ENCODE measurements at places on chromosomes 13 and 19.

GRCh38 chr19:16621165-16621800, 6.7 kb downstream of the MED26 start:
- DNase-seq = no peak

- no peak for DNase-seq
Measured at GRCh38 chr13:113860051-113860664, 3.7 kb downstream of the GAS6 start.

- no peak for DNase-seq
Measured at GRCh38 chr19:12636631-12637030, 25.9 kb downstream of the ZNF791 start.

- DNase-seq = peak; percentile 40
Measured at GRCh38 chr19:3073159-3073563, 10.9 kb upstream of the TLE5 start.

- no peak for DNase-seq
Measured at GRCh38 chr13:26626271-26626670, 68.8 kb downstream of the WASF3 start.

DNA sequence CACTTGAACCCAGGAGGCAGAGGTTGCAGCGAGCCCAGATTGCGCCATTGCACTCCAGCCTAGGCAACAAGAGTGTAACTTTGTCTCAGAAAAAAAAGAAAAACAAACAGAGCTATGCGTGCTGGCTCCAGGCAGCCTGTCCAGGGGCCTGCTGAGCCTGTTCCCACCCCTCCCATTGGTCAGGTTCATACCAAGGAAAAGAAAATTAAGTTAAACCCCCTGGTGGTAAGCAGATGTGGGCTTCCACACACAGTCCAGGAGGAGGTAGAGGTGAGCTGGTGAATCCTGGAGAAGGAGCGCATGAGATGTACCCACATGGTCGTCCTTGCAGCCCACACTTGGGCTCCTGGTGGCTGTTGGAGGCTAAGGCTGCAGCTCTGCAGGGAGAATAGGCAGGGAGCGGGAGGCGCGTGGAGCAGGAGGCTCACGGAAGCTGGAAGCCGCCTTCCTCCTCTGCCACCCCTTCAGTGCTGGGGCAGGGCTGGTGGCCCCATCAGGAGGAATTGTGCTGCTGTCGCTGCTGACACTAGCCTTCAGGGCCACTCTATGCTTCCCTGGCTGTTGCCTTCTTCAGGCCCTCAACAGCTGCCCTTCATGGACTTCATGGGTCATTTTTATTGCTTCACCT, 10.5 kb upstream of the CHAMP1 start:
- no peak for DNase-seq

GRCh38 chr13:35630551-35631275, 154.2 kb upstream of the MAB21L1 start:
- peak; percentile 64 for DNase-seq

GRCh38 chr19:41426952-41427646, at the start of gene B3GNT8:
Gene B3GNT8, minus strand, starts transcription at chr19:41427374. Its CDS starts 596 bp downstream, at chr19:41426778.
- peak; percentile 92 for DNase-seq

DNA sequence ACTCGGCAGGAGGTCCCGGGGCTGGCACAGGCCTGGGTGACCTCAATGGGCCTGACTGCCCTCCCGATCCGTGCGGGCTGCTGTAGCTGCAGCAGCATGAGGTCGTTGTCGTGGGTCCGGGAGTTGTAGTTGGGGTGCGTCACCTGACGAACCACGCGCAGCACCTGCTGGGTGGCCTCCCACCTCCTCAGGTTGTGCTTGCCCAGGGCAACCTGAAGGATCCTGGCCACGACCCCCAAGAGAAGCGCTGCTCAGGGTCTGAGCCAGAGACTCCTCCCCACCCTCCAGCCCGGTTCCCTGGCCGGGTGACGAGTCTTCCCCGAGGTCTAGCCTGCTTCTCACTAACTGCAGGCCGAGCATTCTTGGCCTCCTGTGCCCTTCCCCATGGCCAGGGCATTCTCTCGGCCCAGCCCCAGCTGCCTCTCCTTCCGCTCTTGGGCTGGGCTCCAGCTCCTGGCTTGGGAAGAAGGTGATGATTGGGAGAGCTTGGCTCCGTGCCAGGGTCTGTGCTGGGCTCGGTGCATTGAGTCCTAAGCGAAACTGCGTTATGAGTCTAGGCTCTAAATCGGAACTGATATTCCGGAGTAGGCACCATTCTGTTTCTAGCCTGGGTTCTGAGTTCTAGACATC, 3.1 kb downstream of the KLK14 start:
- DNase-seq = no peak

DNA sequence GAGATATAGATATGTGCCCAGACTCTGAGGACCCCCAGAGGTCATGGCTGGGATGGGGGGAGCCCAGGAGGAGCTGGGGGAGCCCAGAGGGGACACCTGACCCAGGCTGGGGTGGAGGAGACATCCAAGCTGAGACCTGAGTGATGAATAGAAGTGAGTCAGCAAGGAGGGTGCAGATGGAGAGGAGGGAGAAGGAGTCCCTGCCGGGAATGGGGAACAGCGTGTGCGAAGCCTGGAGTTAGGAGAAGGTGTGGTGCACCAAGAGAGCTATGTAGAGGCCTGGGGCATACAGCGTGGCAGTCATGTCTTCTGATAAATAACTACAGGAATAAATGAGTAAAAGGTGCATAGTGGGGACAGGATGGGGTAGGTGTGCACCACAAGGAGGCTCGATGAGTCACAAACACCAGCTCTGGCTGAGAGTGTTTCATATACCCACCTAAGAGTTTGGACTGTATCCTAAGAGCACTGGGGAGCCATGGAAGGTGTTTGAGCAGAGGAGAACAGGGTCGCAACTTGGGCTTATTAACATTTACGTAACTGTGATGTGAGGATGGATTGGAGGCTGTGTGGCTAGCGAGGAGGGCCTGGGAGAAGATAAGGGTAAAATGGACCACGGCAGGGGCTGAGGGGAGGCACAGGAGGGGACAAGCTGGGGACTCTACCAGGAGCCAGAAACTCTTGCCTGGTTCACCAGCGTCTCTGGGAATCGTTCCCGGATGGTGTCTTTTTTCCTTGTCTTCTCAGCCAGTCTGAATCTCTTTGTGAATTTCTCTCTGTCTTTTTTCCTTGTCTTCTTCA, 1.4 kb downstream of the CEACAM18 start:
- no peak for DNase-seq

GRCh38 chr13:45809801-45810394, 41.7 kb downstream of the SIAH3 start:
- no peak for DNase-seq

- no peak for DNase-seq
Measured at GRCh38 chr13:103878891-103879605, 812.8 kb upstream of the SLC10A2 start.

GRCh38 chr19:47663435-47663910, 49.7 kb upstream of the EHD2 start:
- DNase-seq = peak; percentile 89

- peak; percentile 75 for DNase-seq
Measured at GRCh38 chr19:17049711-17050280, 23.2 kb upstream of the CPAMD8 start.

DNA sequence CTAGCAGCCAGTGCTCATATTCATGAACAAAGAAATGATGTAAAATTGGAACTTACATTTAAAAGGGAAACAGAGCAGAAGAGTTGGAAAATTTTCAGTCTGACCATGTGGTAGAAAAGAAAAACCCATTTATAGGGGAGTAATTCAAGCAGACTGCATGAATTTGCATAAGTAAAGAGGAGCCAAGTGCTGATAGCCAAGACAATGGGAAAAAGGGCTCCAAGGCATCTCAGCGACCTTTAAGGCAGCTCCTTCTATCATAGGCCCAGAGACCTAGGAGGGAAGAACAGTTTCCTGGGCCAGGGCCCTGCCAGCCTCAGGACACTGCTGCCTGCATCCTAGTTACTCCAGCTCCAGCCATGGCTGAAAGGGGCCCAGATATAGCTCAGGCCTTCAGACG, 7.5 kb downstream of the DNAJC3 start:
- DNase-seq = no peak

GRCh38 chr13:39196965-39197646, 158.8 kb downstream of the NHLRC3 start:
- peak; percentile 22 for DNase-seq

GRCh38 chr19:7868671-7869452, 5.3 kb downstream of the PRR36 start:
- peak; percentile 82 for DNase-seq

GRCh38 chr13:49086722-49087121, 111.0 kb downstream of the FNDC3A start:
- peak; percentile 72 for DNase-seq

GRCh38 chr19:51467864-51468544, 9.8 kb upstream of the SIGLEC8 start:
- DNase-seq = no peak

GRCh38 chr13:94917824-94918223, 205.5 kb upstream of the SOX21 start:
- DNase-seq = peak; percentile 18

- DNase-seq = peak; percentile 9
Measured at GRCh38 chr13:69319656-69320055, 788.0 kb upstream of the ATXN8OS start.

DNA sequence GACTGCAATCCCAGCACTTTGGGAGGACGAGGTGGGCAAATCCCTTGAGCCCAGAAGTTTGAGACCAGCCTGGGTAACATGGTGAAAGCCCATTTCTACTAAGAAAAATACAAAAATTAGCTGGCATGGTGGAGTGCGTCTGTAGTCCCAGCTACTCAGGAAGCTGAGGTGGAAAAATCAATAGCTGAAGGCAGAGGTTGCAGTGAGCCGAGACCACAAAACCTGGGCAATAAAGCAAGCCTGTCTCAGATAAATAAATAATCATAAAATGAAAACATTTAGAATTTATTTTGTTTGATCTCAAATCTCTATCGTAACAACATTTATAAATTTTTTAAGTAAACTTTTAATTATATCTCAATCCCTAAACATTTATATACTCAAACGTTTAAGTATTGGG, 36.6 kb downstream of the USP12 start:
- DNase-seq = no peak

- DNase-seq = no peak
Measured at GRCh38 chr19:17557466-17557865, 2.0 kb downstream of the COLGALT1 start.

GRCh38 chr13:48258430-48258829, 25.4 kb downstream of the ITM2B start:
- DNase-seq = no peak

GRCh38 chr13:46160471-46161066, 21.4 kb downstream of the LCP1 start:
- peak; percentile 68 for DNase-seq

DNA sequence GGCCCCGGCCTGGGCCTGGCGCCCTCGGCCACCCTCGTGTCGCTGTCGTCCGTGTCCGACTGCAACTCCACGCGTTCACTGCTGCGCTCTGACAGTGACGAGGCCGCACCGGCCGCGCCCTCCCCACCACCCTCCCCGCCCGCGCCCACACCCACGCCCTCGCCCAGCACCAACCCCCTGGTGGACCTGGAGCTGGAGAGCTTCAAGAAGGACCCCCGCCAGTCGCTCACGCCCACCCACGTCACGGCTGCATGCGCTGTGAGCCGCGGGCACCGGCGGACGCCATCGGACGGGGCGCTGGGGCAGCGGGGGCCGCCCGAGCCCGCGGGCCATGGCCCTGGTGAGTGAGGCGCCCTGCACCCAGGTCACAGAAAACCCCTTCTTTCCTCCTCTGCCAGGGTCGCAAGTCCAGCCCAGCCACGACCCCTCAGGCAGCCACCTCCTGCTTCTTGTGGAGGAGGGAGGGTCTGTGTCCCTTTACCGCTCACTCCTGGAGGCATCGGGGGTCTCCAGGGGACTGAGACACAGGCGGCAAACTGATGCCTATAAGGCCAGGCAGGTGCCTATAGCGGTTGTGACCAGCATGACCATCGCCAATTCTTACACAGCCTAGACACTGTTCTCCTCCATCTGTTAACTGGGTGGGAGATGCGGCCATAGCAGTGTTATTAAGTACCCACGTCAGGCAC, 4.2 kb downstream of the TTC9B start:
- no peak for DNase-seq

- no peak for DNase-seq
Measured at GRCh38 chr13:35954207-35954560, 177.0 kb downstream of the DCLK1 start.

GRCh38 chr13:112943309-112944125, 25.5 kb upstream of the MCF2L start:
- DNase-seq = peak; percentile 32

- DNase-seq = no peak
Measured at GRCh38 chr19:50341091-50341564, 12.0 kb upstream of the KCNC3 start.

- no peak for DNase-seq
Measured at GRCh38 chr13:39682788-39683187, 27.3 kb downstream of the COG6 start.

- DNase-seq = peak; percentile 99
Measured at GRCh38 chr19:11346104-11346940, at the start of the genes CCDC159 and TMEM205. Gene CCDC159, plus strand, starts transcription at chr19:11346519. Its CDS starts 88 bp downstream, at chr19:11346607. Gene TMEM205, minus strand, starts transcription at chr19:11346268. Its CDS starts 649 bp downstream, at chr19:11345619.

DNA sequence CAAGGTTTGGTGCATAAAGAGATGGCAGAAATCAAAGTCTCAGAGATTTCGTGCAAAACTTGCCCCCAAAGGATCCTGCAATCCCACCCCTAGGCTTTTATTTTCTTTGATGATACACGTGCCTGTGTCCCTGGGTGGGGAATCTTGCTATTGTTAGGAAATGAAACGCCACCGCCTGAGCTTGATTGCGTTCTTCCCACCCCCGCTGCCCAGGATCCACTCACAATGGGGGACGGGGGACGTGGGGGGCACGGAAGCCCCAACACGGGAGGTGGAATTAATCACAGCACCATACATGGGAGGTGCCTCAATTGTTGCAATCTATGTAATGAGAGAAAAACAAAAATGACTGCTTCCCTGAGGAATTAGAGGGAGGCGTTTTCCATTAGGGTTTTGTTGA, 39.6 kb downstream of the ZNRF4 start:
- no peak for DNase-seq

DNA sequence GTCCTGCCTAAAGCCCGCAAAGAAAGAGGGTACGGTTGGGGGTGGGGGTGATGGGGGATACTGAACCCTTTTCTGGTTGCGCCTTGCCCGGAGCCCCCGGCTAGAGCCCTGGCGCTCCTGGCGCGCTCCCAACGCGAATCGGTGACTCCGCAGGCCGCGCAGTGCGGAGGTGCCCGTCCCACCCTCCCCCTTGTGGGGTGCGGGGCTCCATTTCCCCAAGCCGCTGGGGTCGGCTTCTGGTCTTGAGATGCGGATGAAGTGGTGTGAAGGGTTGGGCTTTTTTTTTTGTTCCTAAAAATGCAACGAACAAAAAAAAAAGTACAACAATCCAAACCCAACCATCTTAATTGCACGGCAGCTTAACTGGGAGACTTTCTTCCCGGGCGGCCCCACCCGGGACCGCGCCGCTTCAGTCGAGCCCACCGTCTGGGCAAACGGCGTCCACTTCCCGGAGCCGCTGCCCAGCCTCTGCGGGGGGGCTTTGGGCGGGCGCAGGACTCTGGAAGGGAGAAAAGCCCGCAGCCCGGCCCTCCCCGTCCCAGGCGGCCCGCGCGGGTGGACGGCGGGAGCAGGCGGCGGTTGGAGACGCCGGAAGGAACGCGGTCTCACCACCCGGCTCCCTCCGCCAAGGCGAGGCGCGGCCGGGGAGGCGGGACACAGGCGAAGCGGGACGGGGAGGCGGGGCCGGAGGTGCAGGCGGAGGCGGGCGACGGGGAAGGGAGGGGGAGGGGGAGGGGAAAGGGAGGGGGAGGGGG, 504 bp upstream of the TRIM13 start:
- peak; percentile 95 for DNase-seq
